T-helper 17 cell (primary cell): ENCODE measurements at places on chromosomes 5 and 9.

GRCh38 chr5:37831821-37832534, 7.9 kb downstream of the GDNF start:
- no peak overlapping the region for H3K4me3 ChIP-seq
- peaks cover 3% of the 10 kb centered on the region for H3K4me1 ChIP-seq
- DNase-seq, result no peak

GRCh38 chr5:52985306-52985705, 3.8 kb upstream of the ITGA2 start:
- H3K4me3 ChIP-seq, result no peak overlapping the region
- peaks cover 6% of the 10 kb centered on the region for H3K27me3 ChIP-seq
- peaks cover 19% of the 10 kb centered on the region for H3K4me1 ChIP-seq
- DNase-seq, result no peak

- no peaks in the 10 kb centered on the region for H3K4me1 ChIP-seq
- H3K27me3 ChIP-seq, result peaks cover 22% of the 10 kb centered on the region
- H3K36me3 ChIP-seq, result peaks cover 3% of the 10 kb centered on the region
- DNase-seq, result no peak
These were observed 38.1 kb upstream of the CD180 start for GRCh38 chr5:67234671-67235176.

GRCh38 chr5:162196351-162196750, 128.8 kb downstream of the GABRG2 start:
- no peak for DNase-seq
- no peaks in the 10 kb centered on the region for H3K4me1 ChIP-seq
- no peak overlapping the region for H3K4me3 ChIP-seq

DNA sequence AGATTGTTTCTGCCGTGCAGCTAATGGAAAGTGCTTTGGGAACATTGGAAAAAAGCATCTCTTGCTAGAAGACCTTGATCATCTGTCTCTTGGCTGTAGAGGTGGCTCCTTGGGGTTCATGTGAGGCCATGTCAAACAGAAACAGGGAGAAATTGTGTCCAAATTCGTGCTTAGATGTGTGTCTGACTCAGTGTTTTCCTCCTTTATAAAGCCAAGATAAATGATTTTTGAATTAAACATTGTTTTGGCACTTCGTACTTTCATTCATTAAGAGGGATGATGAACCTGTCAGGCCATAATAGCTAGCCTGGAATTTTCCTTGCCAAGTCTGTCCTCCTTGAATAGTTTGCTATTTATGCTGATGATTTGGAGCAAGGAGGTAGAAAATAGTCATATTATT, 143.8 kb downstream of the FBXL7 start:
- H3K4me3 ChIP-seq, result no peak overlapping the region
- H3K27me3 ChIP-seq, result no peaks in the 10 kb centered on the region
- DNase-seq, result no peak

- peaks cover 12% of the 10 kb centered on the region for H3K4me1 ChIP-seq
- H3K27ac ChIP-seq, result peak overlapping the region; percentile 90
These were observed 10.2 kb downstream of the SQSTM1 start for GRCh38 chr5:179830818-179831468.

- no peak for DNase-seq
- peaks cover 7% of the 10 kb centered on the region for H3K4me1 ChIP-seq
- H3K27me3 ChIP-seq, result peaks cover 12% of the 10 kb centered on the region
- H3K4me3 ChIP-seq, result no peak overlapping the region
- H3K27ac ChIP-seq, result no peak overlapping the region
- H3K36me3 ChIP-seq, result peaks cover 9% of the 10 kb centered on the region
These were observed 15.6 kb upstream of the CD74 start for GRCh38 chr5:150428106-150428876.

GRCh38 chr5:151060742-151061141, 20.1 kb downstream of the TNIP1 start:
- DNase-seq, result no peak
- peak overlapping the region; percentile 95 for H3K27ac ChIP-seq
- H3K27me3 ChIP-seq, result no peaks in the 10 kb centered on the region
- H3K36me3 ChIP-seq, result peaks cover 5% of the 10 kb centered on the region
- H3K4me3 ChIP-seq, result peak overlapping the region; percentile 79

- H3K36me3 ChIP-seq, result peaks cover 3% of the 10 kb centered on the region
- H3K4me3 ChIP-seq, result no peak overlapping the region
- no peak overlapping the region for H3K27ac ChIP-seq
These were observed 345.6 kb downstream of the EBF1 start for GRCh38 chr5:158754018-158754514.

DNA sequence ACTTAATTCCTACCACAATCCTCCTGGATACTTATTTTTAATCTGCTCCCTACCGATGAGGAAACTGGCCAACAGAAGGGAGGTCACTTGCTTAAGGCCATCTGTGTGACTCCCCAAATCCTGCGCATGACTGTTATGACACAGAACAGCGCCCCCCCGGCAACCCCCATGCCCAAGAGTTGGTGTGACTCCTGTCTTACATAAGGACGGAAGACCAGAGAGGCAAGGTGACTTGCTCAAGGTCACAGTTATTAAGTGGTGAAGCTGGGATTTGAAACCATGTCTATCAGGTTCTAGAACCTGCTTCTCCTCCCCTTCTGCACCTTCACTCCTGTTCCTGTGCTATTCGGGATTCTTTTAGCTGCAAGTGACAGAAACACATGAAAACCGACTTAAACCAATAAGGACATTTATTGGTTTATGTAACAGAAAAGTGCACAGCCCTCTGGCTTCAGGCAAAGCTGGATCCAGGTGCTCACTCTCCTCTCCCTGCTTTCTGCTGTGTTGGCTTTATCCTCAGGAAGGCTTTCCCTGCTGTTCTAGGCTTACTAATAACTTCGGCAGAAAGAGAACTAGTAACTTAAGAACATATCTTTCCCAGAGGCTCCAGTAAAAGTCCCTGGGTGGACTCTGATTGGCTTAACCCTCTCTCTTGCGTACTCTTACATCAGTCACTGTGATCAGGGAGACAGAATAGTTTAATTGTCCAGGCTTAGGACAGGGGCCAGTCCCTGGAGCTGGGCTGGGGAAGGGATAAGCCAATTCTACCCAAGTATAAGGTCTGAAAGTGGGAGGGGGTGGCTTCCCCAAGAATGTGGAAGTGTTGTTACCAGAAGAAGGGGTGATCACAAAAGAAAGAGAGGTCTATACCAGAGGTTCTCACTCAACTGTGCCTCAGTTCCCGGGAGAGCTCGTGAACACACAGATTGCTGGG, 43.7 kb downstream of the FGF18 start:
- no peaks in the 10 kb centered on the region for H3K4me1 ChIP-seq
- no peak overlapping the region for H3K4me3 ChIP-seq
- peaks cover 55% of the 10 kb centered on the region for H3K27me3 ChIP-seq
- no peaks in the 10 kb centered on the region for H3K36me3 ChIP-seq
- no peak for DNase-seq

DNA sequence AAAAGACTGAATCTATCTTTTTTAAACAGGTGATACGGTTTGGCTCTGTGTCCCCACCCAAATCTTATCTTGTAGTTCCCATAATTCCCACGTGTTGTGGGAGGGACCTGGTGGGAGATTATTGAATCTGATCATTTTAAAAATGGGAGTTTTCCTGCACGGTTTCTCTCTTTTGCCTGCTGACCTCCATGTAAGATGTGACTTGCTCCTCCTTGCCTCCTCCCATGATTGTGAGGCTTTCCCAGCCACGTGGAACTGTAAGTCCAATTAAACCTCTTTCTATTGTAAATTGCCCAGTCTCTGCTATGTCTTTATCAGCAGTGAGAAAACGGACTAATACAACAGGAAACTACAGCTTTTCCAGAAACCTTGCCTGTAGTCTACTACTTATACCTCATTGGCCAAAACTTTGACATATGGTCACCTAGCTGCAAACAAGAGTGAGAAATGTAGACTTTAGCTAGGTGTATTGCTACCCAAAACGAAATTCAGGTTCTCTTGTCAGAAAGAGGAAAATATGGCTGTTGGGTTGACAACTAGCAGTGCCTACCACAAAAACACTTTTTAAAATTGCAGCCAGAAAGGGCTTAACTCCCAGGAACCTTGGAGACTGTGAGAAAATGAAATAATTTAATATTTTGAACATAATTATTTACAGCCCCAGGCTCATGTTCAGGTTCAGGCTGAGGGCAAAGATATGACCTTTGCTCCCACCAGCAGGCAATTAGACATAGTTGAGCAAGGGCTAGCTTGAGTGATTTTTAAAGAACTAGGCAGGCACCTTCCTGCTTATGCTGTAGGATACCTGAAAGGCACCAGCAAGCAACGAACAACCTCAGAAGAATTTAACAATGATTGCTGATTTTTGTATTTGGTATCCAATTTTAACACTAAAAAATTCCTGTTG, 7.4 kb upstream of the AGGF1 start:
- H3K4me3 ChIP-seq, result no peak overlapping the region
- no peaks in the 10 kb centered on the region for H3K4me1 ChIP-seq

GRCh38 chr9:133995012-133995896, 3.1 kb upstream of the VAV2 start:
- no peak overlapping the region for H3K27ac ChIP-seq
- no peak overlapping the region for H3K4me3 ChIP-seq
- DNase-seq, result no peak
- H3K4me1 ChIP-seq, result peaks cover 2% of the 10 kb centered on the region

DNA sequence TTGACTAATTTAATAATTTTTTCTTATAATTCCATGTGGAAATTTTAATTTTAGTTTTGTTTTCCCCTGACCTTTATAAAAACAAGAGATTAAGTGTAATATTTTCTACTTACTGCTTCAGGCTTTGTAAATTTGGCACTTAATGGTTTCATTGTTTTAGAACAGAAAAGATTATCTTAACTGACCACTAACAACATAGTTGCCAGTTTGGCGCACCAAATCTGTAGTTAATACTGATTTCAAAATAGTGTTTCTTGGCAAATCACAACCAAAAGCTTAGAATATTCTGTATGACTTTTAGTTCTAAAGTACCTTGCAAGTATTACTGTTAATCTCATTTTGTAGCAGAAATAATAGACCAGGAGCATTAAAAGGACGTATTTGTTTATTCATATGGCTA, 124.3 kb downstream of the COMMD10 start:
- H3K4me3 ChIP-seq, result no peak overlapping the region
- no peak for DNase-seq
- H3K36me3 ChIP-seq, result no peaks in the 10 kb centered on the region
- H3K4me1 ChIP-seq, result peaks cover 2% of the 10 kb centered on the region
- H3K27me3 ChIP-seq, result no peaks in the 10 kb centered on the region

GRCh38 chr5:175471628-175472027, 6.7 kb upstream of the SFXN1 start:
- H3K36me3 ChIP-seq, result peaks cover 4% of the 10 kb centered on the region
- H3K27ac ChIP-seq, result no peak overlapping the region
- H3K4me3 ChIP-seq, result no peak overlapping the region
- peaks cover 37% of the 10 kb centered on the region for H3K27me3 ChIP-seq

DNA sequence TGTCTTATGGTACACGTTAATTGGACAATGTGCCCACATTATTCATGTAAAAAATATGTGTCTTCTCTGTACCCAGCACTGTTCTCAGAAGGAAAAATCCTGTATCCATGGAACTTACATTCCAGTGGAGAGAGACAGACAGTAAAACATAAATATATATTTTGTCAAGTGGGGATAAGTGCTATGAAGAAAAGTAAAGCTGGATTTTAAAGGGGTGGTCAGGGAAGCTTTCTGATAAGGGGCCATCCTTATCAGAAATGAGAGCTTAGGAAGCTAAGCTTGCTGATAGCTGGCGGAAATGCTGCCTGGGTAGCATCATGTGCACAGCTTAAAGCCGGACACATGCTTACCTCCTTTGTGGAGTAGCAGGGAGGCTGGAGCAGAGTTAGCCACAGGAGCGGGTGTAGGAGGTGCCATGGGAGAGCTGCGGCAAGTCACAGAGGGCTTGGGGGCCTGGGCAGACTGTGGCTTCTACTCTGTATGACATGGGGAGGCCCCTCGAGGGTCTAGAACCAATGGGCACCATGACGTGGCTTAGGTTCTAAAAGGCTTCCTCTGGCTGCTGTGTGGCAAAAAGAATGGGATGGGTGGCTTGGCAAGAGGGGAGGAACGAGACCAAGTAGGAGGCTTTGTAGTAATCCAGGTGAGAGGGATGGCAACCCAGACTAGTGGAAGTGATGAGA, 141.7 kb downstream of the FGF1 start:
- no peak overlapping the region for H3K27ac ChIP-seq
- DNase-seq, result no peak
- H3K4me1 ChIP-seq, result peaks cover 10% of the 10 kb centered on the region
- no peak overlapping the region for H3K4me3 ChIP-seq
- peaks cover 9% of the 10 kb centered on the region for H3K27me3 ChIP-seq

DNA sequence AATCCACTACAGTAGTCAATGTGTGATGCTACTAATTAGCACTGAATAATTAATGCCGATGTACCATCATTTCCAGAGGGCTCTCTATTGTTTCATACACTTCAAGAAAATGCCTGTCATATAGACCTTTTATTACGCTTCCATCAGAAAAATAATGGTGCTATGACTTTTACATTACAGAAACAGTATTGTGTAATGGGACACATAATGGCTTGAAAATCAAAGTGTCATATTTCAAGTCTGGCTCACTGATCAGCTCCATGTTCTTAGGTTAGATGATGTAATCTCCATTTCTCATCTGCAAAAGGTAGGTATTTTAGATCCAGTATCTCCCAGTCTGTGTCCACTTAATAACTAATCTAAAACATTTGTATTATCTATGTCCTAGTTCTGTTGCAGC, 990.6 kb upstream of the TYRP1 start:
- no peak overlapping the region for H3K27ac ChIP-seq
- no peak for DNase-seq
- H3K36me3 ChIP-seq, result no peaks in the 10 kb centered on the region
- no peaks in the 10 kb centered on the region for H3K4me1 ChIP-seq
- no peaks in the 10 kb centered on the region for H3K27me3 ChIP-seq
- H3K4me3 ChIP-seq, result no peak overlapping the region

DNA sequence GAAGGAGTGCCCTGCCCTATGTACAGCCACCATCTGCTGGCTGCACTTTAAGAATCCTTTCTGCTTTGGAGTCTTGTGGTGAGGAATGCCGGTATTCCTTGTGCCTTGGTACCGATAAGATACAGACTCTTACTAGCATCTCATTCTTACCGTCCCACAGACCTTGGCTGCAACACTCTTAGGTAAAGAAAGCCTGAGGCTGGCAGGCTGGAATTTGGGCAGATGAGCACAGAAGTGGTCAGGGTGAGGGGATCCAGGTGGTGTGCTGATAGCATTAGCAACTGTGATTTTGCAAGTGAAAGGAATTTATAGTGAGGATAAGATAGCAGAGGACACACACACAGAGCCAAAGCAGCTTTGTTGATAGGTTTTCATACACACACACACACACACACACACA, 198.1 kb downstream of the ENC1 start:
- H3K4me3 ChIP-seq, result no peak overlapping the region
- no peak for DNase-seq
- no peaks in the 10 kb centered on the region for H3K4me1 ChIP-seq
- H3K27ac ChIP-seq, result no peak overlapping the region

GRCh38 chr5:1182633-1183423, 18.6 kb upstream of the SLC6A19 start:
- H3K4me3 ChIP-seq, result no peak overlapping the region
- peaks cover 8% of the 10 kb centered on the region for H3K27me3 ChIP-seq
- no peak overlapping the region for H3K27ac ChIP-seq
- no peaks in the 10 kb centered on the region for H3K36me3 ChIP-seq
- peak; percentile 8 for DNase-seq
- H3K4me1 ChIP-seq, result no peaks in the 10 kb centered on the region
